ENCODE measurements at places on chromosomes 4 and X. TPM values are rescaled to one million over a fixed set of nuclear protein-coding genes. Genes with fewer than 3 reads are reported as not detected.

- DNase-seq: no peak
Observed at GRCh38 chr4:25937801-25938200, 23.8 kb downstream of the SMIM20 start.

- peak; percentile 67 for DNase-seq
Observed at GRCh38 chrX:22135994-22136684, 104.0 kb downstream of the PHEX start.

GRCh38 chr4:52825460-52826090 is 36.5 kb upstream of the RASL11B start:
- DNase-seq: no peak

DNA sequence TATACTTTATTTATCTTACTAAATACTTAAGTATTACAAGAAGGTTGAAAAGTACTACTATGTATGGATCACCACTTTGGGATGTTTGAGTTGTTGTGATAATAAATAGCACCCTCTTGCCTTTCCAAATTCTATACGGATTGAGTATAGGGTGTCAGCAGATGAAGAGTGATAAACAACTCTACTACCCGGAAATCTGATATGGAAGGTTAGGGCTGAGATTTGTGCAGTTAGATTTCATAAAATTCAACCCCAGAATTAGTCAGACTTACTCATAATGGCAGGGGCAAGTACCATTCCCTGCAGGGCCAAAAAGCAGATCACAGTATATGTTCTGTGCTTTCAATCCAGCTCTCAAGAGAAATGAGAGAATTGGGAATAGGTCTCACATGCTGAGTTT is 1008.9 kb upstream of the PCDH7 start:
- DNase-seq: no peak

DNA sequence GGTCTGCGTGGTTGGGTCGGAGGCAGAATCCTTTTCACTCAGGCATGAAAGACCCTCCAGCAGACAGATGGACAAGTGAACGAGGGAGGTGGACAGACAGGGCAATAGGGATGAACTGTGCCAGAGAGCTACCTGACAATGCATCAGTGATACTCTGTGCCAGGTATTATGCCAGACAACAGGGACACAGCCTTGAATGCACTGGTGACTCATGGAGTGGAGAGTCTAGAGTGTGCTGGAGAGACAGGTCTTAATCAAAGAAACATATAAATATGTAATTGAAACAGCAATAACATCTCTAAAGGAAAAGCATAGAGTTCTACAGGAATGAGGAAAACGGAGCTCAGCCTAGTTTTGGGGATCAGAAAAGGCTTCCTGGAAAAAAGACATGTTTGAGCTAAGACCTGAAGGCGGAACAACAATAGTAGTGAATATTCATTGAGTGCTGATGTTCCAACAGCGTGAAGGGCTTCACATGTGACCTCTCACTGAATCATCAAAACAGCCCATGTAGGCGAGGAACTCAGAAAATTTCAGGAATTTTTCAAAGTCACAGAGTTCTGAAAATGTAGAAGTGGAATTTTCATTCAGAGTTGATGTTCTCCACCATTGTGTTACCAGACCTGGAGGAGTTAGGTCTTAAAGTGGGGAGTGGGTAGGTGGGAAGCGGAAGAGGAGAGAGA is 20.0 kb upstream of the FGFBP2 start:
- DNase-seq: no peak

GRCh38 chr4:73501664-73502265 is 20.2 kb downstream of the AFM start:
- DNase-seq: no peak

DNA sequence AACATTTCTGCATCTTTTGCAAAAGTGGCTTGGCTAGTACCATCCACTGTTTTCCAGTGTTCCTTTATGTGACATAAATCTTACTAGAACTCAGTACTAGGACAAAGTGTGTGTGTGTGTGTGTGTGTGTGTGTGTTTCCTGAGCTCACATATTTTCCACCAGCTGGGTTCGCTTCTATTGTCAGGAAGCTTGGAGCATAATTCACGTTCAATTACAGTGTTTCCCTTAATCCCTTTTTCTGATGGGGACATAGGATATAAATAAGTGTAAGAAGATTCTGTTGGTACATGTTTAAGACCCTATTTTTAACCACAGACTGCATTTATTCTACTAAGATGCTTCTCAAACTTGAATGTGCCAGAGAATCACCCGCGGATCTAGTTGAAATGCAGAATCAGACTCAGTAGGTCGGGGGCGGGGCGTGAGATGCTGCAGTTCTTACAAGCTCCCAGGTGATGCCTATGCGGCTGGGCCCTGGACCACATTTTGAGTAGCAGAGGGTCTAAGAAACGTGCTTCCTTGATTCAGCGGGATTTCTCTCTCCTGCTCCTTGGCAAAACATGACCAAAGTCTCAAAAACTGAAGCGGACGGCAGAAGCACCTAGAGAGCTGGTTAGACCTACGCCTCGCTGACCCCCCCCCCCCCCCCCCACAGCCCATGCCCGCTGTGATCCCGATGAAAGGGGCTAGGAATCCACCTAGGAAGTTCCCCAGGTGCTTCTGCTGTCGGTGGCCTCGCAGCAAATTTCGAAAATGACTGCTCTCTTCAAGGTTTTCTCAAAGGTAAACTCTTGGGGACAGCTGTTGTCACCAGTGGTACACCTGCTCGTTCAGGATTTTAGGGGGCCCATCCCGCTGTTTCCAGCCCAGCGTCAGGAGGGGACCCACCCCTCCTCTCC is 797 bp downstream of the CD99L2 start:
- peak; percentile 46 for DNase-seq

DNA sequence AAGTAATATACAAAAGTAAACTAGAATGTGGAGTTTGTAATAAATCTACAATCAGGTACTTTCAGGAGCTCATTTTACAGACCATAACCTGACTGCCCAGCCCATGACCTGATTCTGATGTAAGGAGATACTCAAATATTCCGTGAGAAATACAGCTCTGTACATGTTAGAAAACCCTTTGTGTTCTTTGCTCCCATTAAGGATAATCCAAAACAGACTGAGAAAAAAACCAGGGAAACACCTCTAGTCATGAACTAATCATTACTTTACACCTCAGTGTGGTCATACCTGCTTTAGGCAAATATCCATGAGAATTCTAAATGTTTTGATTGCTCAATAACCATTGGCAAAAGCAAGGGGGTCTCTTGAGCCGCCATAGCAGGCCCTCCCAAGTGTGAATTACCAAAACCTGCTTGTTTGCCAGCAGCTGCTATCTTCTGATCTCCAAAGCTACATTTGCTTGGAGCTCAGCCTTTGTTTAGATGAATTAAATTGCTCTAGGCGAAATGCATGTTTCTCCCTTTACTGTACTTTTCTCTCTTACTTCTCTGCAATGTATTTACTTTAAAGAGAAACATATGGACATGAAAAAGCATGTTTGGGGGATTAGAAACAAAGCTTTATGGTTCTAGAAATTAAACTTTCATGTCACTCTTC is 79.1 kb downstream of the ANKRD50 start:
- DNase-seq: no peak

- DNase-seq: no peak
Observed at GRCh38 chr4:38682336-38682735, 18.3 kb downstream of the KLF3 start.

FRAS1 gene
- total RNA-seq: 21.3 TPM

DNA sequence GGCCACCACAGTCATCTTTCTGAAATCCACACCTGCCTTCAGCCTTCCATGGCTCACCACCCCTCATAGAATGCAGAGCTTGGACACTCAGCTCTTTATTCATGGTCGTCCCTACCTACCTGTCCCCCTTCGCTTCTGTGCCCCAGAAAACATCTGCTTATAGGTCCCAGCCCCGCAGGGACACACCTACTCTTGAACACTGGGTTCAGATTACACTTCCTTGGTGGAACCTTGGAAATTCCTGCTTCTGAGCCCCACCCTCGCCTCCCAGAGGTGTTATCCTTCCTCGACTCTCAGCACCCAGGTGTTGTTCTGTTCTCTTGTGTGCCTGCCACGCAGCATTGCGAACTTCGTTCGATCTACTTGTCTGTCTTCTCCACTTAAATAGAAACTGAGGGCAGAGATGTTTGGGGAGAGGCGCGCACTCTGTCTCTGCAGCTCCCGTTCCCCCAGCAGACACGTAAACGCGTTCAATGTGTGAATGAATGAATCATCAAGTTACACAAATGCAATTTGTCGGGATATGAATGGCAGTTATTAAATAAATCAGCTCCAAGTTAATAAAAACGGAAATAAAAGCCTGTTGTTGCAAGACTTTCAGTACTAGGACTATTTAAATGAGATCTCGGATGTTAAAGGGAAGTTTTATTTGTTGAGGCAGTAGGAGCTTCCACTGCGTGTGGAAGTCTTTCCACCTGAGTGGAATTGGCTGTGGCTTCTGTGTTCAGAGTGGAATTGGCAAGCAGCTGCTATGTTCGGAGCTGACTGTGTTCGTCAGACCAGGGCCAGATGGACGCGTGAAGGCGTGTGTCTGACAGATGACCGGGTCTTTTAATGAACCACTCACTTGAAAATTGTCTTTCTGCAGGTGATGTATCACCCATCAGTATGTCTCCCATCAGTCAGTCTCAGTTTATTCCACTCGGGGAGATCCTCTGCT is 95.6 kb downstream of the STOX2 start:
- DNase-seq: no peak

- no peak for DNase-seq
Observed at GRCh38 chr4:152146244-152146643, 385.4 kb upstream of the GATB start.

Data from neural progenitor cell (in vitro differentiated cells).